ENCODE measurements at places on chromosomes 1 and 21.

- DNase-seq, result no peak
Measured at GRCh38 chr1:18721776-18722175, 91.1 kb downstream of the PAX7 start.

DNA sequence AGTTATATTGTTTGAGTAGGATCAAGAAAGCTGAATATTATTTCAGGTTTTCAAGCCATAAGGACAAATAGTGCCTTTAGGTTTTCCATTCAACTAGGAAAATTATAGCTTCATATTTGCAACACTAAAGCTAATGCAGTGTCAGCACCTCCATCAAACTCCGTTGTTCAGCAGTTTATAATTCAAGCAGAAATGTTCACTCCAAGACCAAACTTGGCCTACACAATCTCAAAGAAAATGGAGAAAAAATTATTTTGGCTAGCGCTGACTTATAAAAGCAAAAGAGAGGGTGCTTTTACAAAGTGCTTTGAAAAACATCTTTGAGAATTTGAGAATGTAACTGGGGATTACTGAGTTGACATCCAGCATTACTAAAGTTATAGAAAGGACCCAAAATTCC lies 1.4 kb downstream of the SPAG17 start:
- no peak for DNase-seq

GRCh38 chr21:17725339-17725738 lies 93.8 kb downstream of the C21orf91 start:
- DNase-seq, result no peak

DNA sequence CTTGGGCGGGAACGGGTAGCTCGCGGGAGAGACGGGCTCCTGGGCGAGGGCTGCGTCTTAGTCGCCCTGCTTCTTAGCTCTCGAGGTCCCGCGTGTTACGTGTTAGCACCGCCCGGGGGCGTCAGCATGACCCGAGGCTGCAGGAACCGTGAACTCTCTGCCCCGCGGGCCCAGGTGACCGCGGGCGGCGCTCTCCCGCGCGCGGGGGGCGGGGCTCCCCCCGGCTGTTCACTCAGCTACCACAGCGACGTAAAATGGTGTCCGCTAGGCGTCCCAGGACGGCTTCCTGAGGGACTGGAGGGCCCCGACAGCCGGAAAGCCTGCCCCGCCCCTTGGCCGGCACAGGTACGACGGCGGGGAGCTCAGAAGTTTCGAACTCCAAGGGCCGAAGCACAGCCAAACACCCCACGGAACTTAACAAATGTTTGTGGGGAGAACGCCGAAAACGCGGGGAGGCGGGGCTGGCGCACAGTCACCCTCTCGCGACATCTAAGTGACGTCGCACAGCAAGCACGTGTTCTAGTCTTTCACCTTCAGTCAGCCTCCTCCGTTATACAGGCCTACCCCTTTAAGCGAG lies 780 bp upstream of the RBM15 start:
- peak; percentile 84 for DNase-seq

- DNase-seq, result no peak
Measured at GRCh38 chr1:25695090-25695770, 78.6 kb downstream of the MAN1C1 start.

DNA sequence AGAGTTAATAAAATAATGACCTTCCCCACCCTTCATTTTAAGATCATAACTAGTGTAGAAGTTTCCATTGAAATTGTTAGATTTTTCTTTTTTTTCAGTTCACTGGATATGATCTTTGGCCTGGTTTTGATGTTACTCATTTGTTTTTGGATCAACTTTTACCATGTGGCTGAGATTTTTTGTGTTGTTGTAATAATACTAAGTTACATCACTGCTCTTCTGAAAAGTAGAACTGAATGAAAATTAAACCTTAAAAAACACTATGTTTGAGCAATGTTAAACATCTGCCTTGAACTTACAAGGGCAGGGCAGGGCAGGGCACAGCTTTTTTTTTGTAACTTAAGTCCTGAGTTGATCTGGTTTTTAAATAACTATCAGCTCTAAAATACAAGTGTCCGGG lies 204.8 kb upstream of the ADAMTS5 start:
- DNase-seq, result no peak

DNA sequence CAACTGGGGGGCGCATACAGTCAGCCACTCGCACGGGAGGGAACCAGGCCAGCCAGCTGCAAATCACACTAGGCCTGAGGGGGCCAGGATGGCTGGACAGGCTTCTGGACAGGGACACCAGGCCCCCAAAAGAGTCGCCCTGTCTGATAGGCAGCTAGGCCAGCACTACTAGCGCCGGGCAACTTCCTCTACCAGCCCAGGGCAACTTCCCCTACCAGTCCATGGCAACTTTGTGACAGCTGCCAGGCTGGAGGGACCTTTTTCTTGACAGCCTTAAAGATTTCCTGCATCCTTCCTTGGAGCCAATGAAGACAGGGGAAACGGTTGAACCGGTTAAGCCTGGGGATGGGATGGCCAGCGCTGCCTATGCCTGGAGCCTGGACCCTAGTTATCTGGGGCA lies 5.1 kb downstream of the IFFO2 start:
- no peak for DNase-seq

DNA sequence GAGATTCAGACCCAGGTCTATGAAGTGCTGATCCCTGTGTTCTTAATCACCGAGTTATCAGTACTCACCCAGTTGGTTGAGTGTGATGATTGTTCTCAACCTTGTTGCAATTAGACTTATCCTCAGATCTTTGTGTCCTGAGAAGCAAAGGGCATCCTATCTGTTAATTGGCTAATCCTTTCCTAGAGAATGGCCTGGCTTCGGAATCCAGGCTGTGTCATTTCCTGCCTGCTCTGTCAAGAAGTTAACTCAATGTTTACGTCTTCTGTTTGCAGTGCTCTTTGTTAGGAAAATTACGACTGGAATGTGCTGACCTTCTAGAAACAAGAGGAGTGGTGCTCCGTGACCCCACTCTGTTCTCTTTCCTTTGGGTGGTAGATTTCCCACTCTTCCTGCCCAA lies 14.7 kb downstream of the GAS5 start:
- no peak for DNase-seq

DNA sequence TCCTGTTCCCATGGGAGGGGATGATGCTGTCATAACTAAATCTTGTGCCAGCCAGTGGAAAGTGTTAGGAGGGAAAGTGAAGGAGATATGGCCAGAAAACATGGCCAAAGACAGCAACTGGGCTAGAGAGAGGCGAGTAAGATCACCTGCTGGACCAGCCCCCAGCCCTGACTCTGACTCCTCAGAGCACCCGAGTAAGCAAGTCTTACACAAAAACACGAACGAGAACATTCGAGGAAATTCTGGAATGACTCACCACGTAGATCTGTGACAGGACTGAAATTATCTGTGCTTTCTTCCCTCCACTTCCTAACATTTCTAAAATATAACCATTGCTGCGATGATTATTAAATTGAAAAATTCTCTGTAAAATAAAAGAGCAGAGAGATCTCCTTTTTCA lies 9.2 kb downstream of the ZNF496 start:
- DNase-seq, result no peak

DNA sequence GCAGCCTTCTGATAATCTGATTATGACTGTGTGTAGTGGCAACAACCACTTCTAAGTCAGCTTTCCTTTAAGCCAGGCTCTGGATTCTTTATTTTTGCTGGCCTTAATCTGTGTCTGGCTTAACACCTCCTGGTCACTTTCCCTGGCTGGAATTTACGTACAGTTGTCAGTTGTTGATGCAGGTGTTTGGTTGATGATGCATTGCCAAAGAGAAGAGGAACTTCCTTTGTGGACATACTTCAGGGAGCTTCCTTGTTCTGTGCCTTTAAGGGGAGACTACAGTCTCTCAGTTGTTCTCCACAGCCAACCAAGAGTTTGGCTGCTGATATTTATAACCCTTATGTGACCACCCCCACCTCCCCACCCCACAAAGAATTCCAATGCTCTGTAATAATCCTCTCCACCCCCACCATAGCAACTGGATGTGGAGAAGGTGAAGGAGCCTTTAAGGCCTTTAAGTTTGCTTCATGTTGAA lies 96.0 kb upstream of the BMP8A start:
- DNase-seq, result no peak

GRCh38 chr1:12594966-12595756 lies 22.8 kb downstream of the DHRS3 start:
- DNase-seq, result no peak

DNA sequence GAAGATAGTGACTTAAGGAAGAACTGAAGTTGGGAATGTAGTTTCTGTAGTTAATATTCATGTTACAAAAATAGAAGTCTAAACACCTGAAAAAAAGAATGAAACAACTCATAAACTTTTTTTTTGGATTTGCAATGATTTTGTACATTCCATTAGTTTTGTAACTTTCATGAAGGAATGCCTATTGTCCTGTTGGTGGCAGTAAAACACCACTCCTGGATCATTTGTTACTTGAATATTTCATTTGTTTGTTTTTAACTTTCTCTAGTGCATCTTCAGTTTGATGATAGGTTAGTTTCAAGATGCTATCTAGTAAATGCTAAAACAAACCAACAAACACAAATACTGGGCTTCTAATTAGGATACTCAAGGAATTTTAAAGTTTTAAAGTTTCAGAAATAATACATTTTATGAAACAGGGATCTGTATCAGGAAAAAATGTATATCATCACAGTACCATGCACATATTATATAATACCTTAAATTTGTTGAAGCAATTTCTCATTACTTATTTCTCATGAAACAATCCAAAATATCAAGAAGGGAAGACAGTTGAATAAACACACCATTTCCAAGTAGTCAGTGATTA lies 229.7 kb upstream of the CACYBP start:
- no peak for DNase-seq

- no peak for DNase-seq
Measured at GRCh38 chr1:23422241-23422877, 2.2 kb downstream of the TCEA3 start.

- DNase-seq, result no peak
Measured at GRCh38 chr1:32062867-32063230, 9.9 kb upstream of the TMEM39B start.

DNA sequence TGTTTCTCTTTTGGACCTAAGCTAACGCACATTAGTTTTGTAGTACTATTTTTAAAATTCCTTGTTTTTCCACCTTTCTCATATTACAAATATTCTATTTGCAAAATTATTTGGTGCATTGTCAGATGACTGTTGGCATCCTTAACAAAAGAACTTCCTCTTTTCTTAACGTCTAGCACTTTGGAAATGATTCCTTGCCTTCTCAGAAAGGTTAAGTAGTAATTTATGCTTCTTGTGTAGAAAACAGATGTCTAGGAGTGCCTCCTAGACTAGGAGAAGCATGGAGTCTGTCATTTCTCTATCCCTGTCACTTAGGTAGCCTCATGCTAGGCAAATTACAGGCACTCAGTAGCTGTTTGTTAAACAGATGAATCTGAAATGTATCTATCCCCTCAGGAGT lies 64.4 kb downstream of the HSPA13 start:
- no peak for DNase-seq

DNA sequence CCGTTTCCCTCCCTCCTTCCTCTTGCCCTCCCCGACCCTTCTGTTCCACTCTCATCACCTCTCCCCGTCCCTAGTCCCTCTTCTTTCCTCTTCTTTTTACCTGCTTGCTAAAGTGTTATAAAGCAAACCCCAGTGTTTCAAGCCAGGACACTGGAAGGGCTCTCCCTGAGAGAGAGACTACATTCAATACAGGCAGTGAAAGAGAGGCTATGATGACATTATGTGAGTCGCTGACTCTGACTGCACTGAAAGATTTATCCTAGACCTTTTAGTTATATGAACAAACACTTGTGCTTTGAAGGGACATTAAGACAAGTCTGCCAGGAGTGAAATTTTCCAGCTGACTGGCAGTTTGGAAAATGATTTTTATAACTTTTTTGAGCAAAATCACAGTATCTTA lies 155.7 kb downstream of the S1PR1 start:
- no peak for DNase-seq

DNA sequence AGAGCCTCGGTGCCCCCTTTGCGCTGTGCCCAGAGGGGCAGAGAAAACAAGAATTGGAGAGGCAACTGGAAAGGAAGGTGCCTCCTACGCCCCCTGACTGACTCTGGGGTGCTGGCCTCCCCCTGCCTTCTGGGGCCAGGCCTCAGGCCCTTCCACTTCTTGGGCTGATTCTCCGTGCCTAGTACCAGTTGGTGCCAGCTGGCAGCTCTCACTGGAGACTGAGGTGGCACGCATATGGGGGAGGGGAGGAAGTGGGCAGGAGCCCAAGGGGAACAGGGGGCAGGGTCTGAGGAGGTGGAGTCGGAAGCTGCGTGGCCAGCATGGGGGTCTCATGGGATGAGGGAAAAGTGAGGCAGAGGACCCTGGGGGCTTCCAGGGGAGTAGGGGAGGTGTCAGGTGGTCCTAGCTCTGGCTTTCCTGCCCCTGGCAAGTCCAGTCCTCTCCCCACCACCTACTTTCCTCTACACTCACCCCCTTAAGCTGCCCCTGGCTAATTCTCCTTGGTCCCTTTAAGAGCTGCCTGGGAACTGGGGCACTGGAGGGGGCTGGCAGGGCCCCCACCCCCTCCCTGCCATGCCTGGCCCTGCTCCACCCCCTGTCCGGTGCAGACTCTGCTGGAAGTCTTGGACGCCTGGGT lies 6.5 kb upstream of the SEMA4A start:
- no peak for DNase-seq

DNA sequence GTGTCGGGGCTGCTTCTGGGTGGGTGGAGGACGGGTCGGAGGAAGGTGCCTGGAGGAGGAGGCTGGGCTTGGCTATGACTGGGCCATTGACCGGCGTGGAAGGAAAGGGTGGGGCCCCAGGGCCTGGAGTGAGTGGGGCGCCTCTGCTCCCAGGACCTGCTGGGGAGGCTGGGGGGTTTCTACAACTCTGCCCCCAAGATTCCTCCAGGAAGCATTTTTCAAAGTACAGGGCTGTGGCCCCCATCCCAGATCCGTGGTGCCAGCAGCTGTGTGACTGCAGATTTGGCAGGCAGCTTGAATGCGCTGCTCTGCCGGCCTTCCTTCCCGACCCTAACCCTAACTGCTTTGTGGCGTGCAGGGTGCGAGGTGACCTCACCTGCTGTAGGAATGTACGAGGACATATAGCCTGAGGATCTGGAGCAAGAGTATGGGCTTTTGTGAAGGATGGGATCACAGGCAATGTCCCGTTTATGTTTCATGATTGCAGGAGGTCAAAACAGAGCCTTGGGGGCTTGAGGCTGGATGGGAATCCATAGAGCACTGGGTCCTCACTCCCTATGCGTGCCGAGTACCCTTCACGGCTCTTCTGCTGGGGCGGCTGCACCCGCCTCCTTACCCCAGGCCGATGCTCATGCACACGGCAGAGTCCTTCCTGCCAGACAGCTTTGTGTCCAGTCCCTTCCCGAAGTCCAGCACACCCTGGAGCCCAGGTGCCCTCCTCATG lies 24.7 kb downstream of the TRPM2 start:
- no peak for DNase-seq

- DNase-seq, result no peak
Measured at GRCh38 chr1:205565799-205566198, 61.3 kb downstream of the CDK18 start.

GRCh38 chr1:3516911-3517675 lies 62.6 kb downstream of the ARHGEF16 start:
- DNase-seq, result no peak

DNA sequence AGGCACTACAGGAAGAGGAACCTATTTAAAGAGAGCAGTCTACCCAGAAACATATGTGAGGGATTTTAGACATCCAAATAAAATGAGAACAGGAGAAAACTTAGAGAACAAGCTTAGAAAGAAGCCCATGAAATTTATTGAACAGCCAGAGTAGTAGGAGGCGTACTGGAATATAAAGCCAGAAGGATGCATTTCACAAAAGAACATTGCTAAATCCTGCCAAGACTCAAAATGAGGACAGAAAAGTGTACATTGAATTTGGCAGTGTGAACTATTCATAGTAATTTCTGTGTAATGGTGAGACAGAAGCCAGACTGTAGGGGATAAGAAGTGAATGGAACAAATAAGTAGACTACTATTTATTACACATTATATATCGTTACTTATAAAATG lies 22.5 kb downstream of the CEPT1 start:
- no peak for DNase-seq

Measured in esophagus squamous epithelium (tissue), 5 donors.